ENCODE measurements at places on chromosomes 3 and 15. TPM values are rescaled to one million over a fixed set of nuclear protein-coding genes. Genes with fewer than 3 reads are reported as not detected.

Gene PGBD4
- 1.3 TPM for total RNA-seq

Gene AGBL1
- total RNA-seq: not detected

Gene MOBP
- total RNA-seq: not detected

Gene C3orf85
- not detected for total RNA-seq

Gene PIERCE2
- total RNA-seq: 1.8 TPM

Gene RBM5
- total RNA-seq: 167 TPM

Gene LNP1
- 4.2 TPM for total RNA-seq

Gene LRRC3B
- not detected for total RNA-seq

Gene DLEC1
- total RNA-seq: under 0.01 TPM

Gene PLSCR4
- 23.4 TPM for total RNA-seq

Gene CFAP100
- total RNA-seq: not detected

Gene CHRNA3
- under 0.01 TPM for total RNA-seq

Gene GUCA1C
- total RNA-seq: not detected

Gene ZNF639
- total RNA-seq: 49.7 TPM

Gene KPNA4
- total RNA-seq: 66.0 TPM

Gene FAM219B
- 40.7 TPM for total RNA-seq

Gene ICE2
- 24.6 TPM for total RNA-seq

Gene CDC25A
- total RNA-seq: 32.4 TPM

Gene SMARCC1
- 44.0 TPM for total RNA-seq

Gene RPL35A
- 278 TPM for total RNA-seq

Gene CFAP20DC
- 2.0 TPM for total RNA-seq

Gene RETNLB
- total RNA-seq: not detected

Gene PTX3
- total RNA-seq: 602 TPM

Gene ITIH4
- 0.88 TPM for total RNA-seq

Gene CLDN1
- total RNA-seq: 16.6 TPM

Gene EIF5A2
- total RNA-seq: 11.6 TPM

Gene C3orf49
- not detected for total RNA-seq

Gene WDR53
- 8.4 TPM for total RNA-seq

Gene HES1
- 3.9 TPM for total RNA-seq

Gene SLC28A2
- total RNA-seq: not detected

Gene SIDT1
- not detected for total RNA-seq

Gene SUSD5
- 0.66 TPM for total RNA-seq
